NCI-H1092 treated with DMSO at 0.1 percent for 48 hours (cell line): ENCODE measurements at places on chromosomes 12 and 14.

DNA sequence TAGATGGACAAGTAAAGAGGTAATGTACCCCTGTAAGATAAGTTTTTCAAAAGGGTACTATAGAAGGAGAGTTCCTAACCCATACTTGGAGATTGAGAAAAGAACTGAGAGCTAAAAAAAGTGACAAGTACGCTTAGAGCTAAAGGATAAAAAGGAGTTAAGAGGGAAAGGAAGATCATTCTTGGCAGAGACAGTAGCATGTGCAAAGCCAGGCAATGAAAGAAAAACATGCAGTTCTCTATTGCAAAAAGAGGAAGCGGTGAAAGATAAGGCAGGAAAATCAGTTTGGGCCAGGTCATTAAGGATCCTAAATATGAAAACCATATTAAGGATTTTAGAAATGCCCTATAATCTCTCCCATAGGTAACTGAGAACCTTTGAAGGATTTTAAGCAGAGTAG lies 500.4 kb upstream of the GARIN6 start:
- DNase-seq, result no peak

- no peak for DNase-seq
Measured at GRCh38 chr12:47729233-47729632, 3.9 kb upstream of the ENDOU start.

DNA sequence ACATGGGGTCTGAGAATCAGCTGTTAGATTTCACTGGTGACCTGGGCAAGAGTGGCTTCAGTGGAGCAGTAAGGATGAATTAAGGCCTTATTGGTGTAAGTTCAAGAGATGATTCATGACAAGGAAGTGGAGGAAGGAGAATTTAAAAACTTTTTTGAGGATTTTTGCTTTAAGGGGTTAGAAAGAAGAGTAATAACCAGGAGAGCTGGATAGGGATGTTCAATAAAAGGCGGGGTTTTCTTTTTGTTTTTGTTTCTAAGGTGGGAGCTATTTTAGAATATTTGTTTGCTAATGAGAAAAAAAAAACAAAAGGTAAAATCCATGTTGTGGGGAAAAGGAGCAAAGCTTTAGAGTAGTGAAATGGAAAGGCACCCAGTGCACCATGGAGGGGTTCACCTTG lies 15.2 kb upstream of the TUBA1B start:
- DNase-seq, result no peak

GRCh38 chr14:105148604-105149145 lies 19.9 kb downstream of the JAG2 start:
- DNase-seq, result no peak

DNA sequence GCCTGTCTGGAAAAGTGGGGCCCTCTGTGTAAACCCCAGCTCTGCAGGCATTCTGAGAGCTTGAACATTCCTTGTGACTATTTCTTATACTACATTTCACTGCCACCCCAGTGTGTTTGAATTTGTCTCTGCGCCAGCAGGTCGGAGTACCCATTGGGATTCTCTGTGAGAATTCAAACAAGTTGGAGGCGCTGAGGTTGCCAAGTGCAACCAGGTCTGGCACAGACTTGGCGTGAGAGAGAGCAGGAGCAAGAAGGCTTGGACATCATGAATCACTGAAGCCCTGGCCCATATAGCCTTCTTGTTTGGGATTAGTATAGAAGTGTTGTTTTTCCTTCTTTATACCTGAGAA lies 33.0 kb upstream of the ATP2A2 start:
- no peak for DNase-seq
